GM12891 (cell line): ENCODE measurements at places on chromosomes 3 and 15.

GRCh38 chr15:45199136-45199810 is 11.5 kb upstream of the SHF start:
- DNase-seq = no peak

- DNase-seq = no peak
These were observed 253.3 kb upstream of the TBC1D5 start for GRCh38 chr3:17995769-17996168.

DNA sequence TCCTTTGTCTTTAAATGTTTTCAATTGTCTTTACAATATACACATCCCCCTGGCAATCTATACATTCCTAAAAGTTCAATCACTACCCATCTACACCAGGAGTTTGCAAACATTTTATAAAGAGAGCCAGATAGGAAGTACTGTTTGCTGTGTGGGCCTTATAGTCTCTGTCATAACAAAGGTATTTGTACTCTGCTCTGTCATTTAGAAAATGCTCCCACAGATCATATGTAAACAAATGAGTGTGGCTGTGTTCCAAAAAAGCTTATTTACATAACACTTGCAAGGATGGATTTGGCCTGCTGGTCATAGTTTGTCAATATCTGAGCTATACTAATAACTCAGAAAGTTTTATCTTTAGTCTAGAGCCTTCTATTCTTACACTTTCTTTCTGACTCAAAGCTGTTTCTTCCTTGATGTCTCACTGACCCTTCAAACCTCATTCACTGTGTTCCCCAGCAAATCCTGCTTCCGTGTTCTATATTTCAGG is 511.9 kb downstream of the GBE1 start:
- DNase-seq = no peak

DNA sequence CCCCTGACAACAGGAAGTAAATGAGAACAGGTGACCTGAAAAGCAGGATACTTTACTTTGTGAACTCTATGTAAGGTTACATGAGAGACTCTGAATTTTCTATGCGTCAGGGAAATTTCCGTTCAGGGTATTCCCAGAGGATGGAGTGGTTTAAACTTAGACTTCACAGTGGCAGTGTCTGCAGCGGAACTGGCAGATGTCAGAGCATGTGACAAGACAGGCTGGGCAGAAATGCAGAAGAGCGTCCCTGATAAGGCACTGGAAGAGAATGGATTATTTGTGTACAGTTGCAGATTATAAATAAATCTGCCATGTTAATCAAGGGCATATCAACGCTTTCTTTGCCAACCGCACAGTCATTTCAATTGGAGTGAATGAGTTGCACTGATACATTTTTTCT is 598.4 kb upstream of the ZNF717 start:
- no peak for DNase-seq

DNA sequence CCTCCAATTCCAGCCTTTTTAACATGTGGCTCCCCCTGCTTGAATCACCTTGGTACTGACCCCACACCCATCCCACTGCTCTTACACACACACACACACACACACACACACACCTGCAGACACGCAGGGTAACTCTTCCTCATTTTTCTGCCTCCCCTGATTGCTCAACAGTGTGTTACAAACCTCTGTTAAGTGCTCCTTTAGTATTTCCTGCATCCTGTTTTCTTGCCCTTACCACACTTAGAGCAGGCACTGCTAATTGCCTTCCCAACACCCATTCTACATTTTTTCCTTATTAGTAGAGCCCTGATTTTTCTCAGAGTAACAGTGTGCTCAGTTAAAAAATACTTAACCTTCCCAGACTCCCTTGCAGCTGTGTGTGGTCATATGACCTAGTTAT is 184.0 kb downstream of the EBLN2 start:
- no peak for DNase-seq

GRCh38 chr3:172859041-172859440 is 108.5 kb downstream of the ECT2 start:
- DNase-seq = no peak
